ENCODE measurements at places on chromosomes 12 and 14.

DNA sequence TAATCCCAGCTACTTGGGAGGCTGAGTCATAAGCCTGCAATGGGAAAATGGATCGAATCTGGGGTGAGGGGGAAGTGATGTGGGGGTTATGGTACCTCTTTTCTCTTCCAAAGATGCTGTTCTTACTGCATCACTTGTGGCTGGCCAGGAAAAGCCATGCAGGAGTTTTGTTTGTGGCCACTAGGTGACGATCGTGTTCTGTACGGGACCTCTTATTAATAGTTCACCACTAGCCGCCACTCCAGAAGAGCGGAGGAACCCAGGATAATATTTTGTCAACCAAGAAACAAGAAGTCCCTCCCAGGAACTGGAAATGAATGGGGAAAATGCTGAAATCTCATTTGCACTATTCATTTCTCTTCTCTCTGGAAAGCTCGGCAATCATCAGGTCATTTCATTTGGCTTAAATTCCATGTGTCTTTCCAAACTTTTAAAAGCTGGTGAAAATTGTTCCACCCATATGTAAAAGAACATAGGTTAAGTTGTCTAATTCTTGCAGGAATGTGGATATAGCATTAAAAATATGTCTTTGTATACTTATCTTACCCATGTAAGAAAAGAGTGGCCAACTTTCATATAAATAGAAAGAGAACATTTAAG lies 8.9 kb downstream of the GPR65 start:
- no peak for DNase-seq

GRCh38 chr12:132355742-132356681 lies 26.6 kb upstream of the GALNT9 start:
- no peak for DNase-seq

- no peak for DNase-seq
Observed at GRCh38 chr12:25366122-25366521, 115.4 kb upstream of the KRAS start.

DNA sequence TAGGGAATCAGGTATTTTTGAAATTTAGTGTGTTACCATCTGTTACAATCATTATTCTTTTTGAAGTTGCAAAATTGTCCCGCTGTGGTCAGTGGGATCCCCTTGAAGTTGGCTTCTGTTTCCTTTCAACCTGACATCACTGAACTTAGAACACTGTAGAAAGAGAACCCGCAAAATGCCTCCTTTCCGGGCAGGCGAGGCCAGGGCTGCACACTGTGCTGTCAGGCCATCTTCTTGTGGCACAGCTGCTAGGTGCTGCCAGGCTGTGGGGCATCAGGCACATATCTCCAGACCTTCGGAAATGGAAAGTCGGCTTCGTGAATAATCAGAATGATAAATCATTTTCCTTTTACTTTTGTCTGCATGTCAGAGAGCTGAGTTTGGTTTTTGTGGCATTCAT lies 103.5 kb downstream of the GLT1D1 start:
- DNase-seq, result no peak

DNA sequence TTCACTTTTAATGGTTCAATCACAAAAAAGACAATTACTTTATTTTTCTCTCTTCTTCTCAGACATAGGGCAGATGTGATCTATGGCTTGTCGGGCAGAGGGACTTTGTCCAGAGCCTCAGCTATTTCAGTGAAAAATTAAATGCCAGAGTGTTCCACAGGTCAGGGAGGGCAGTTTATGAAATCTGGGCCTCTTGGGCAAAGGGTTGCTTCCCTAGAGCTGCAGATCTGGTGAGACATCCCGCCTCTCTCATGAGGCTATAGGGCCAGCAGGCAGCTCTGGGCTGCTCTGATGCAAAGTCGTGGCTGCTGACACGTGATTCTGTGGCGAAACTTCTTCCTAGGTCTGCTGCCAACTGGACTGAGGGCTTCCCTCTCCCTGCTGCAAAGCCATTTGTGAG lies 6.0 kb downstream of the CLMN start:
- DNase-seq, result no peak

- no peak for DNase-seq
Observed at GRCh38 chr12:96218989-96219678, 25.0 kb downstream of the ELK3 start.

- no peak for DNase-seq
Observed at GRCh38 chr12:113990250-113991223, 24.4 kb upstream of the RBM19 start.

- no peak for DNase-seq
Observed at GRCh38 chr14:65366802-65367565, 45.5 kb upstream of the FUT8 start.

All from cortex of kidney (tissue), 1 donor.